Stimulated activated CD8-positive, alpha-beta memory T cell treated with anti-CD3 and anti-CD28 coated beads, Interleukin-7, amount 100 ng/mL, for 1 hour (primary cell): ENCODE measurements at places on chromosomes 4 and X.

GRCh38 chr4:153759407-153760316, at the start of gene RNF175:
Gene RNF175 (minus strand): TSS chr4:153760024. CDS start chr4:153759862, 162 bp downstream.
- DNase-seq: no peak

- DNase-seq: no peak
Measured at GRCh38 chr4:150089732-150090131, 11.5 kb downstream of the DCLK2 start.

- DNase-seq: no peak
Measured at GRCh38 chr4:4601803-4602369, 60.0 kb upstream of the STX18 start.

- DNase-seq: no peak
Measured at GRCh38 chr4:154869301-154869700, 88.2 kb downstream of the RBM46 start.

DNA sequence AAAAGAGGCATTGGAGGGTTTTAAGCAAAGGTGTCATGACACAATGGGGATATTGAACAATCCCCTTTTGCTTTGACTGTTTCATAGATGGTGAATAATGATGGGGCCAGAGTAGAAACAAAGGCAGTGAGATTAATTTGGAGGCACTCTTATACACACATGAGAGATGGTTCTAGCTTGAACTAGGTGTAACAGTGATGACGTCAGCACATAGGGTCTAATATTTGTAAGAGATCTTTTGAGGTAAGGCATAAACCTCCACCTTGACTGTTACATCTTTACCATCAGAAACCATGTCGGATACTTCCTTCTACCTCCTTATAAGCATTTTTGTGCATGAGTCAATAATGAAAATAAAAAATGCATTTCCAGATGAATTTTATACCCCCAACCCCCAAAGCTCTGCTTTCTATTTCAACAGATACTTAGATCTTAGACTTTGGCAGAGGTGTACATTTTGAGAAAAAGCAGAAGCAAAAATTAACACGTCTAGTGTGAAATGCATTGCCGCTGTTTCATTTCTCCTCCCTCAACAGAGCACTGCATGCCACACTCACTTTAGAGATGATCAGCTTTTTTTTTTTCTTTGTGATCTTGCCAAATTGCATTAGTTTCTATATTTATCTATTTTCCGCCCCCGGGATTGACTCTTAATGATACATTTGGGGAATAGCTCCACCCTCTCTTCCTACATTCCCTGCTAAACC, 87.2 kb downstream of the HS3ST1 start:
- DNase-seq: no peak

DNA sequence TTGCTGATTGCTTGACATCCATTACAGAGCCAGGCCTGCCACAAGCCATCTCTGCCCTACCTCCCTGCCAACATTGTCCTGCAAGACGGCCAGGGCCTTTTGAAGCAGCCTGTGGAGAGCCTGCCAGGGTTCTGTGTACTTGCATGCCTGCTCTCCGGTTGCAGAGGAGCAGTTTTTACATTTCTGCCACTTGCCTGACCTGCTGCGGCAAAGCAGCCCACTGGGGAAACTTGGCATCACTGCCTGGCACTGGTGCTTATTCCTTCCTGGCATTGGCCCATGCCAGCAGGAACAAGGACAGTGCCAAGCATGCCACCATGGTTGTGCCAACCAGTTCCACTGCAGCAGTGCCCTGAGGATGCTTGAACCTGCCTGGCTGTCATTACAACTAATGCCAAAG, 167.1 kb downstream of the NHS start:
- no peak for DNase-seq
